Germinal center (tissue), 1 donor: ENCODE measurements at places on chromosomes 11 and 22.

DNA sequence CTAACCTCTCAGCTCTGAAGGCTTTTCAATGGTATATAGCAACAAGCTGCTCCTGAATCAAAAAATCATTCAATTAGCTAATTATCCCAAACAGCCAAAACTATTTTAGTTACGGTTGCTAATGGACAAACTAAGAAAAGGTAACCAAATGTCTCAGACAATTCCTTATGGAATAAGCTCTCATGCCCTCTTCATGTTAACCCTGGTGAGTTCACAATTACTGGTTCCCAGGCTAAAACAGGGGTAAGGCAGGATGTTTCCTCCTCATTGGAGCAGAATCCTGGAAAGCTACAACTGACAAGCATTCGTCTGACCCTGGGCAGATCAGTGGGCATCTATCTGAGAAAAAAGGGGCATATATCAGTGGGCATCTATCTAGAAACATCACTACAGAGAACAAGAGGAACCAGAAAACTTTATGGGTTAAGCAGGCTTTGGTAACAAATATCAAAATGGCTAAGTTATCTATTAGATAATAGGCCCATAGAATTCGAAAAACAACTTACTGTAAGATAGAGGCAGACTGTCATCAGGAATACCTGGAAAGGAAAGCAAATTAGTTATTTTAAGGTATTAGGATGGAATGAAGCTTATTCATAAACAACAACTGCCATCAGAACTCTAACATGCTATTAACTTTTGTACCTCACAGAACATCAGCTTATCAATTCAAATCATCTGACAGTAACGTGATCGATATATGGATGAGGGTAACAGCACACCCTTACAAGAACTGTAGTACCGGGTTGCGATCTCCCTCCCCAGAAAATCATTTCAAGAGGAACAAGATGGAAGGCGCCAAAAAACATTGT lies 14.8 kb upstream of the WDR74 start:
- DNase-seq = no peak

DNA sequence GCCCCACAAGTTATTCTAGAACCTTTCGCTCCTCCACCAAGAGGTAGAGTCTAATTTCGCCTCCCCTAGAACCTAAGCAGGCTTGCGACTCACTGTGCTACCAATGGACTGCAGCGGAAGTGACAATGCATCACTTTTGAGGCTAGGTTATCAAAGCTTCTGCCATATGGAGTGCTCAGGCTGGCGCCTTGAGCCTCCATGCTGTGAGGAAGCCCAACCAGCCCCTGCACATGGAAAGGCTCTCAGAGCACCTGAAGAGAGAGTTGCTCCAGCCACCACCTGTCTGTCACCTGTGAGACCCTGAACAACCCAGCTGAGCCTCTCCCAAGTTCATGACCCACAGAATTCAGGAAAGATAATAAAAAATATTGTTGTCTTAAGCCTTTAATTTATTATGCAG lies 29.3 kb upstream of the CBX7 start:
- no peak for DNase-seq

DNA sequence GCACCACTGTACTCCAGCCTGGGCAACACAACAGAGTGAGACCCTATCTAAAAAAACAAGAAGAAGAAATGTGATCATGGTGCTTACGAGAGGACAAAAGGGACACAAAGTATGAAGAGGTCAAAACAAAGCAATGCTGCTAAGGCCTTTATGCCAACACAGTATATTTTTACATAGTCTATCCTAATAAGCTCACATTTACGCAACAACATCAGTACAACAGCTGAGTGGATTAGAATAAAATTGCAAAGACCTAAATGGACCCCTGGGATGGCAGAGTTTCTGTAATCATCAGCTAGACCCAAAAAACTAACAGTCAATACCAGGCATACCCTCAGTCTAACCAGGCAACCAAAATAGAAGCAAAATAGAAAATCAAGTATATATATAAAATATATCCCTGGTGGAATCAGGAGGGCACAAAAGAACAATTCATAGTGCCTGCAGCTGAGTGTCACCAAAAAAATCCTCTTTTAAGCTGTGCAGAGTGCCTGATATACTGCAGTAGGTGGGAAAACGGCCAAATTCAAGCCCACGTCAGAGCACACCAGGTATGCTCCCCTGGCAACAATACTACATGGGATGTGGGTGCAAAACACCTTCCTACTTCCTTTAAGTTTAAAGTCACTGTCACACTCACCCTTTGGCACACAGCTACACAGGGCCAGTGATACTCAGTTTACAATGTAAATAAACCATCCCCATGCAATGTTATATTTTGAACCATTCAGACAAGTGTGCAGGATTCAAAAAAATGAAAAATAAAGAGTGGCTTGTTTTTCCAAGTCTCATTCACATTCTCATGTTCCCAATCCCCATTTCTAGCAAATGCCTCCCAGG lies 57.8 kb downstream of the RBFOX2 start:
- no peak for DNase-seq

DNA sequence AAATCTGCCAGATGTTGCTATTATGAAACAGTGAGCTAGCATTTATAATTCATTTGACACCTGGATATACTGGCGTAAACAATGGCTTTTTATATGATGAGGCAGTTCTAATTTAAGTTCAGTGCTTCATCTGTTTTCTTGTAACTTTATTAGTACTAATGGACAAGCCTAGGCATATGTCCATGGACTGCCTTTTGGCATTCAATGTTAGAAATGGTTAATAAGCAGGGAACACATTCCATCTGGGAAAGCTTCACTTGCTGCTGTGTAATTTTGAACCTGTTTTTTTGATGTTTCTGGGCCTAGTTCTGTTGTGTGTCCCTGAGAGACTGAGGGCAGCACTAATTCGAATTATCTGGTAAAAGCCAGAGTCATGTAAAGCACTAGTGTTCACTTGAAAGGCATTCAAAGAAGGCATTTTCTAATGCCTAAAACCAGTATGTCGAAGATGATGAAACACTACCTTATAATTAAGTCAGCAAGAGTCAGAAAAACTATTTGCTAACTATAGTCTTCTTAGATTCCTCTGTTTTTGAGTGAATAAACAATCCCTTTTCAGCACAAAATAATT lies 138.5 kb downstream of the SWAP70 start:
- no peak for DNase-seq
